ENCODE measurements at places on chromosomes 13 and 19.

- DNase-seq: no peak
Measured at GRCh38 chr13:33353646-33354045, 68.1 kb upstream of the STARD13 start.

GRCh38 chr19:662207-662961 is 630 bp downstream of the RNF126 start:
- DNase-seq: peak; percentile 19

DNA sequence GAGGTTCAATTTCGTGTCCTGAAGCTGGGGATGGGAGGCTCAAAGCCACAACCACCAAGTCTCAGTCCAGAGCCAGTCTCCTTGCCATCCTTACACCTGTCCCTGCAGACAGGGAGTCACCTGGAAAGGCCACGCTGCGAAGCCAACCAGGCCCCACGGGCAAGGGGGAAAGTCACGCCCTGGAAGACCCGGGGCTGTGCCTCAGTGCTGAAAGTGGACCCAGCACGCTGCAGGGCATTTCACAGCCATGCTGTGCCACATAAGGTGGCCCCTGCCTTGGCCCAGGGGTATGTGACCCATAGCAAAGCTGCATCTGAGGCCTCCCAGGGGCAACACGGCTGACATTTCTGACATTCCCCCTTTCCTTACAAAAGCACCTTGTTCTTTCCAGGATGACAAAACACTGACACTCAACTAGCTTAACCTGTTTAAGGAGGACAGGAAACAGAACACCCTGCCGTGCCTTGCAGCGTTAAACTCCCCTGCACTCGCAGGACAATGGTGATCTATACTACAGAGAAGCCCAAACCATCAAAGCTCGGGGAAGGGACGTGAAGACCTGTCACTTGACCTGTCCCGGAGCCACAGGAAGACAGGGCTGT is 14.8 kb downstream of the CHERP start:
- DNase-seq: no peak

GRCh38 chr13:27039171-27039701 is 132.4 kb downstream of the USP12 start:
- DNase-seq: no peak

GRCh38 chr13:98041081-98041820 is 87.8 kb downstream of the IPO5 start:
- DNase-seq: no peak

GRCh38 chr13:101624210-101624922 is 171.9 kb downstream of the ITGBL1 start:
- DNase-seq: peak; percentile 32

GRCh38 chr13:21326155-21327031 is 132.7 kb downstream of the ZDHHC20 start:
- DNase-seq: peak; percentile 48

- peak; percentile 66 for DNase-seq
Measured at GRCh38 chr19:14078411-14078810, 5.8 kb downstream of the MISP3 start.

All from fibroblast of the aortic adventitia (primary cell).